Activated CD8-positive, alpha-beta memory T cell treated with anti-CD3 and anti-CD28 coated beads for 24 hours (primary cell): ENCODE measurements at places on chromosomes 16 and 17.

DNA sequence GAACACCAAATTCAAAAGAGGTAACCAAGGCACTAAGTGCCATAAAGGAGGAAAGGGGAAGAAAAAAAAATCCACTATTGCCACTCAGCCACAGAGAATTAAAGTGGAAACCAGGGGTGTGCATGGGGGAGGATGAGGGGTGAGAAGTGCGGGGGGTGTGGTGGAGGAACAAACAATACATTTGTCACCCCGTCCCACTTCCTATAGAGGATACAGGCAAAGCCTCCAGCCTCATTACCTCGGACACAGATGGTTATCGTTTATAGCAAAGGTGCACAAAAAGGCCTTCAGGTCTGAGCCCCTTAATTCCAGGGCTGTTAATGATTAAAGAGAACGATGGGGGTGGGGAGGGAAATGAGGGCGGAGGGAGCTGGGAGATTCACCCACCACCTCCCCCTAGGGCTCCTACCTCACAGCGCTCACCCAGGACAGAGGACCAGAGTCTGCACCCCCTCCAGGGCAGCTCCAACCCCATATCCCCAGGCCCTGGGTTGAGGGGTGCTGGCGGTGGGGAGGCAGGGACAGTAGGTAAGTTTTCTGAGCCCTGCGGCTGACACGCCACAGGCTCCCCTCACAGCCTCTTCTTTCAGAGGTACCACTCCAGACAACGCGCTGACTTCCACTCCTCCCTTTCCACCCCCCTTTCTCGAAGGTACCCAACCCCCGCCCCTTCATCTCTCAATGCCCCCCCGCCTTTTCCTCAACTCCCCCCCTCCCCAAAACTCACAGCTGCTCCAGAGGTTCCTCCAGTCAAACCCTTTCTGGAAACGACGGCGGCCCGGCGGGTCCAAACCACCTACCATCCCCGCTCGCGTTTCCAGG, 470 bp downstream of the DCUN1D3 start:
- no peak for DNase-seq

DNA sequence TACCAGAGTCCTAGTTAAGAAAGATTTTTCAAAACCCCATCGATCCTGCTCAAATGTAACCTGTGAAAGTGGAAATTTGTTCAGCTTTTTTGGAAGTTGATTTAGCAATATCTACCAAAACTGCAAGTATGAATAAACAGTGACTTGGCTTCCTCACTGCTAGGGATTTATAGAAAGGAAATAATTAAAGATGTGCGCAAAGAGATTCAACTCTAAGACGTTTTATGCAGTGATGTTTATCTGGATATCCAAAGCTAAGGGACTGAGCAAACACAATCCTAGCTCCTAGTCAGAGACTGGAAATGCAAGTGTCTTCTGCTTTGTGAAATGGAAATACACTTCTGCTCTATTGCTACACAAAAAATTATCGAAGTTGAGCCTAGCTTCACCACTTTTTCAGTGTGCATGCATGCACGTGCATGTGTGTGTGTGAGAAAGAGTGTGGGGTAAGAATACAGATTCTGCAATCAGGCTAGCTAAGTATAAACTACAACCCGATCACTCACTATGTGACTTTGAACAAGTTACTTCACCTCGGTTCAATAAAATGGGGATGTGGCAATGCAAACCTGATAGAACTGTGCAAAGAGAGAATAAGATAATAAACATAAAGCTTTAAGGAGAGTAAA, 52.1 kb upstream of the FOXF1 start:
- DNase-seq: no peak

DNA sequence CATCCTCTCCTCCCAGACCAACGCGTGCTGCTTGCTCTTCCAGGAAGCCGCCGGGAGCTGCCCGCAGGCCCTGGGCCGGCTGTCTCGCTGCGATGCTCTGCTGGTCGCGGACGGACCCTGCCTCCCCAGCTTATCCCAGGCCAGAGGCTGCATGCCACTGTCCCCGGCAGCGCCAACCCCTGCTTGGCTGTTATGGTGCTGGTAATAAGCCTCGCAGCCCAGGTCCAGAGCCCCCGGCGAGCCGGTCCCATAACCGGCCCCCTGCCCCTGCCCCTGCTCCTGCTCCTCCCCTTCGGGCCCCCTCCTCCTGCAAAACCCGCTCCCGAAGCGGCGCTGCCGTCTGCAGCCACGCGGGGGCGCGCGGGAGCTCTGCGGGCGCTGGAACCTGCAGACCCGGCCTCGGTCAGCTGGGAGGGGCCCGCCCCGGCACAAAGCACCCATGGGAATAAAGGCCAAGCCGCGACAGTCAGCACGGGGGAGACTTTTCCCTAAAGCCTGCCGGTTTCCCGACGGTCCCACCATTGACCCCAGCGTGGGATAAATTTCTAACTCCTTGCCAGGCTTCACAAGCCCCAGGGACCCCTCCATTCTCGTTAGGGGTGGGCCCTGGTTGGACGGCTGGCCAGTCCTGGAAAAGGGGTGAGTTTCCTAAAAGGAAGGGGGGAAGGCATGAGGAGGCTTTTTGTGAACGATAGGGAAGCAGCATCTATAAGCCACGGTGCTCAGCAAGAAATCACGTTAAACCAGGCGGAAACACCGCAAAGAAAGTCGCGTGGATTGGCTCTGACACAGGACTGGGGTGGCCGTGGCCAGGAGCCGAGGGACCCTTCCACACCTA, 11.2 kb downstream of the ENPP7 start:
- DNase-seq: peak; percentile 90

DNA sequence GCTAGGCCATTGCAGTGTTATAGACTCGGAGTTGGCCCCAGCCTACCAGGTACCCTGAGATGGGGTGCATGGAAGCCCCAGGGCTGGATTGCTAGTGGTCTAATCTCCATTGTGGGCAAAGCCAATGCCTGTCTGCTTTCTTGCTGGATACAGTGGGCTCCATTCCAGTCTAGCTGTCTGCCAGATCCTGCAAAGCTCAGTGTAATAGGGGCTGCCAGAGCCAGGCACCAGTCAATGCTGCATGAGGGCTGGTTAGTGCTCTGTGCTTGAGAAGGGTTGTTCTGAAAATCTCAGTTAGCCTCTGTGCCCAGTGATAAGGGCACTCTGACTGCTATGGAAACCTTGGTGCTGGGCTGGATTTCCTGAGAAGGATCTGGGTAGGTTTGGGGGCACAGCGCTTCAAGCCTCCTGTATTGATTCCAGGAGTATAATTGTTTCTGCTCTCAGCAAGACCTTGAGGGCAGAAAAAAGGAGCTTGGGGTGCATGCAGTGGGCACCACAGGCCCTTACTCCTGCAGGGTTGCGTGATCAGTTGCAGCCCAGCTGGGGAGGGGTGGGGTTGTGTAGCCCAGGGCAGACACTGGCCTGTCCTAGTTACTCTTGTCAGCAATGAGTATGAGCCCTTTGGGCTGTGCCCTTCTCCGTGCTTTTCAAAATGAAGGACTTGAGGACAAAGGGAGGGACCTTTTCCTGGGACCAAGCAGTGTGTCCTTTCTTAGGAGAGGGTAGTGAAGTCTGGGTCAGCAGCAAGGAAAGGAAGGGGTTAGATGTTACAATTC, 19.0 kb downstream of the SMPD3 start:
- DNase-seq: no peak

DNA sequence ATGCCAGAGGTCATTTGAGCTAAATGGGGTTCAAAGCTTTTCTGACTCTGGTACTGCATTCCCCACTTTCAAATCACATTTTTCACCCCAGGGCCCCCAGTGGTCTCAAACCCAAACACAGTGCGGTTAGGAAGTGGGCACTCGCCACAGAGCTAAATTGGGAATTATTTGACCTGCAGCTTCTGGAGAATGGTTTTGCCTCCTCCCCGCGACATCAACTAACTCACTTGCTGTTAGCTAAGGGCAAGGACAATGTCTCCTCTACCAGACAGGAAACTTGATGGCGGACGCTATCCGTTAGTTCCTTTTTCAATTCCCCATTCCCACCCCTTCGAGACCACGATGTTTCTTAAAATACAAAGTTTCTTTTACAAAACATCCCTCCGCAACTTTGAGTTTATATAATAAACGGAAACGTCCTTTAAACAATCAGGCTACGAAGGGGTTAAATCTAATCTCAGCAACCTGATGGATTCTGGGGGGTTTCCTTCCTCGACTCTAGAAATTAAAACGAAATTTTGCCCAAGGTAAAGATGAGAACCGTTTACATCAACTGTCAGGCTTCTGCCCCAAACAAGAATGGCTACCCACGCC, 500 bp upstream of the KAT7 start:
- DNase-seq: peak; percentile 74

GRCh38 chr16:84532291-84532724, 27.8 kb upstream of the MEAK7 start:
- no peak for DNase-seq
